ENCODE measurements at places on chromosomes 6 and 20. TPM values are rescaled to one million over a fixed set of nuclear protein-coding genes. Genes with fewer than 3 reads are reported as not detected.

- DNase-seq: peak; percentile 36
Observed at GRCh38 chr6:52745764-52746201, 17.5 kb downstream of the GSTA2 start.

DNA sequence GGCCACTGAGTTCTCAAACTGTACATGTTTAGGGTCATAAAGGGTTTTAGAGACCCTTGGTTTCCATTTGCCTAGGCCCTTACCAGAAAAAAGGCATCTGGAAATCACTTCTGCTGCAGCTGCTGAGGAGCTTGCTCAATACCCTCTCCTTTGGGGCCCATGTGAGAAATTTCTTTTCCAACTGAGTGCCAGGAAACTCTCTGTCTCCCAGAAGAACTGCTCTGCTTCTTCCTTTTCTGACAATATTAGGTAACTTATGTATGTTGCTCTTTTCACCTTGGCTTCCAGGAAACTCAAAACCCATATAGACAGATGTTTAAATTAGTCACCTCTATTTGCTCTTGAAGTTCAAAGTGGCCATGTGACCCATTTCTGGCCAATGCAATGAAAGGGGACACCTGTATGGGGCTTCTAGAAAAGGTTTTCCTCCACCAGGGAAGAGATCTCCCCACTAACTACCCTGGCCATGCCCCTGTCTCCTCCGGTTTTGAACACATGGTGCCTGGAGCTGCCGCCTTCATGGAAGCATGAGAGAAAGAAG lies 121.6 kb downstream of the PREX1 start:
- DNase-seq: no peak

DNA sequence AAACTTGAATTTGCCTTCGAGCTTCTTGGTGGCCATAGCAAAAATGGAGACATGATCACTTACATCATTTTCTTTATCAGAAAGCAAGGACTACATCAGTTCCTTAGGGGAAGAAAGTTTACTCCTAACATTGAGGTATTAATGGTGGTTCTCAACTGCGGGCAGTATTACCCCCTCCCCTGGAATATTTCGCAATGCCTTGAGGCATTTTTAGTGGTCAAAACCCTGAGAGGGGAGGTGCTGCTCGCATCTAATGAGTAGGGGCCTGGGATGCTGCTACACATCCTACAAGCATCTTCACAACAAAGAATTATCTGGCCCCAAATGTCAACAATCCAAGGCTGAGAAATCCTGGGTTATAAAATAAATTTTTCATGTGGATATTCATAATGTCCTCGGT lies 222.2 kb upstream of the TSHZ2 start:
- no peak for DNase-seq

DNA sequence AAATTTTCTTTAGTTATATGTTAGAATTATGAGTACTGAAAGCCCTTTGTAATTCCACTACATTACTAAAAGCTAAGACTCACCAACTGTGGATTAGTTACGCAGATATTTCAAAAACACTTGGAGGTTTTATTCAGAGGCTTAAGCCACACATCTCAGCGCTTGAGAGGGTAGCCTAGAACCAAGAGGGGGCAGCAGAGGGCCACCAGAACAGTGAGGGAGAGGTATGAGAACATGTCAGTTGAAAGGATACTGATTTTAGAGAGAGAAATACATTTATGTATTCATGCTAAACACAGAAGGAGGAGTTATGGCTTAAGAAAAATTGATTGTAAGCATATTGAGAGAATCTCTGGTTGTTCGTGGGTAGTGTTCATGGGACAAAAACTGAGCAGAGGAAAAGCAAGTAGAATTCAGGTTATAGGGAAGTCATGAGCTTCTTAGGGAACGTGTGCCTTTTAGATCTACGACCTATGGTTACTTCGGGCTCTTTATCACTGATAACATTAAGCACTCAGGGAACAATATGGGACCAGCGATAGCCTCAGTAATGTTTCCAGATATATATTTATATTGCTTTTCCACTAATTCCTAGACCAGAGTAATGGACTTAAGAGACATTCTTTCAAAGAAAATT lies 20.4 kb upstream of the SERINC1 start:
- peak; percentile 63 for DNase-seq

C6orf58 gene
- not detected for total RNA-seq

- DNase-seq: no peak
Observed at GRCh38 chr6:128206610-128207426, 306.0 kb upstream of the THEMIS start.

DNA sequence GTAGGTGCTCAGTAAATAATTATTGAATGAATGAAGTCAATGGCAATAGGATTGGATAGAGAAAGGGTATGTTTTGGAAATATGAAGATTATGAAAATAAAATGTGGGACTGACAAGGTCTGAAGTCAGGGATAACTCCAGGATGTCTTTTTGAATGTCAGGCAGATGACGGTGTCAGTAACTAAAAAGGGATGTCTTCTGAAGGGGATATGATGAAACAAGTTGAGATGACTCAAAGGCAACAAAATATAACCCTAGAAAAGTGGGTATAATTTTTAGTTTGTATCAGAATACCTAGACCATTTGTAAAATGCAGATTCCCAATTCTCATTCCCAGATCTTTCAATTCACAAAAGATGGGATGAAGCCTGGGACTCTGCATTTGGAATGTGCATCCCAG lies 257.3 kb upstream of the SGK1 start:
- DNase-seq: no peak

- no peak for DNase-seq
Observed at GRCh38 chr20:47043086-47043485, 148.4 kb downstream of the EYA2 start.

GRCh38 chr6:19298421-19298820 lies 538.7 kb upstream of the ID4 start:
- no peak for DNase-seq

- no peak for DNase-seq
Observed at GRCh38 chr20:35040646-35041045, 52.0 kb downstream of the TRPC4AP start.

- DNase-seq: no peak
Observed at GRCh38 chr6:157561929-157562810, 181.2 kb downstream of the ZDHHC14 start.

STMND1 gene
- not detected for total RNA-seq

DNA sequence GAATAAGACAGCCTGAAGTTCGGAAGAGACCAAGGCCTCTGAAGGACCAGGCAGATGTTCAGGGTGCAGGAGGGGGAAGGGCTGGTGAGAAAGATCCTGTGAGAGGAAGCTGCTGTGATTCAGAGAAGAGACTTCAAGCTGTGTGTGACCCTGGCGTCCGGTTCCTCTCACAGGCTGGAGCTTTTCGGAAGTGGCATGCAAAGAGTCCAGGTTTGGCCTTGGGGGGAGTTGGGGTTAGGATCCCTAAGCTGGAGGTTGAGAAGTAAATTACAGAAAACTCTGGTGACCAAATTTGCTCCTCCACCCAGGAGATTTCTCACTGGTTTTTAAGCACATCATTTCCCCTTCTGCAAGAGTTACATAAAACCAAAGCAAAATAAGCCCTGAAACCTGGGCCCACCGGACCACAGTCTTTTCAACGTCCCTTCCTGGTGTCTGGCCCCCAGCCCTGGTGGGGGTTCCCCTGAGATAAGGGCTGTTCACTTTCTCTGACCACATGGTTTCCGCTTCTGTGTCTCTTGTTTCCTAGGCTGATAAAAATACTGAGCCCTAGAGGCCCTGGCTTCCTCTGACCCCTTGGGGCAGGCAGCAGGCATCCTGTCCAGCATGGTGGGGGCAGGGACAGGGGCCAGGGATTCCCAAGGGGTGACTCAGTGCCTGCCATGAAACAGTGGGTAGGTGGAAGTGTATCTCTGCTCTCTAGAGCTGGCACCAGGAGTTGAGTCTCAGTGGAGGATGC lies 12.0 kb upstream of the LTA start:
- no peak for DNase-seq

C6orf132 gene
- total RNA-seq: 56.2 TPM

DNA sequence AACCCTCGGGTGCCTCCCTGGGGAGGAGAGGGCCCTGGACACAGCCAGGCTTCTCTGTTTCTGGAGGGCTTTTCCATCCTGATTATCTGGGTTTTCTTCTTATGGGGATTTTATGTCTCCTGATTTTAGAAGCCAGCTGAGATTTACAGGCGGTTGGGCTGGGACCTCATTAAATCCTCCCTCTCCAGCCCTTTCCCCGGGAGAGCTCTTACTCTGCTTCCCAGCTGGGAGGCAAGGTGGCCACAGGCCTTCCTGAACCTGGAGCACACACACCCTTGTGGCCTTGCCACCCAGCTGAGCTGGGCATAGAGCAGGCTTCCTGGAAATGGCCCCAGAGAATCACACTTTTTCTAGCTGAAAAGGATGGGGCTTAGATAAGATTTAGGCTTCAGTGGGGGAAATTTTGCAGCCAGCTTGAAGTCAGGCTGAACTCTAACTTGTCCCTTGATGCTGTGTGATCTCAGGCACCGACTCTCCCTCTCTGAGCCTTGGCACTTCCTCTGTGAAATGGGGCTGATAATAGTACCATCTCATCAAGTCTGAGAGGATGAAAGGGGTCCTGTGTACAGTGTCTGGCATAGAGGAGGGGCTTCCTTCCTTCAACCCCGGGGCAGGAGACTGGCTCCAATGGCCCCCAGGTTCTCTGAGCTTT lies 16.6 kb downstream of the VSTM2L start:
- no peak for DNase-seq

GRCh38 chr6:123940551-123940950 lies 136.9 kb downstream of the NKAIN2 start:
- no peak for DNase-seq

DHX16 gene
- total RNA-seq: 40.6 TPM

GRCh38 chr20:36663031-36663430 lies 17.0 kb upstream of the SLA2 start:
- no peak for DNase-seq

SPEF1 gene
- not detected for total RNA-seq

- DNase-seq: peak; percentile 37
Observed at GRCh38 chr20:57869291-57869950, 159.6 kb upstream of the PMEPA1 start.

GRCh38 chr6:29112135-29112534 lies 4.3 kb downstream of the OR2J3 start:
- peak; percentile 13 for DNase-seq

DNA sequence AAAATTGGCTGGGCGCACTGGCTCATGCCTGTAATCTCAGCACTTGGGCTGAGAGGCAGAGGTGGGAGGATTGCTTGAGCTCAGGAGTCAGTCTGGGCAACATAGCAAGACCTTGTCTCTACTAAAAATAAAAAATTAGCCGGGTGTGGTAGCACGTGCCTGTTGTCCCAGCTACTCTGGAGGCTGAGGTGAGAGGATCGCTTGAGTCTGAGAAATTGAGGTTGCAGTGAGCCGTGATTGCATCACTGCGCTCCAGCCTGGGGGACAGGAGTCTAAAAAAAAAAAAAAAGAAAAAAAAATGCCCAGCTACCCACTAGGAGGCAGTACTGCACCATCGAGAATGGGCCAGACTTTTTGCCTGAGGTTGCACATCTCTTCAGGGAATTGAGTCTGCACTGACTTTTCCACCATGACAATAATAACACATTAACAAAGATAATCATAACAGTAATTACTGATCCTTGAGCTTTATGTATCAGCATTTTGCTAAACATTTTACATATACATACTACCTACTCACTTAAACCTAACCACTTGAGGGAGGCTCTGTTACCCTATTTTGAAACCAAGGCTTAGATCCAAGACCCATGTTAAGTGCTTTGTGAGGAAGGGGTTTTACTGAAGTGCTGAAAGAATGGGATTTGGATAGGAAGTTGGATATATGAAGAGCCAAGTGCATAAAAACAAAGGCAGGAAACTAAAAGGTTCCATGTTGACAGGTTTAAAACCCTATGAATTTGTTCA lies 21.0 kb downstream of the SRSF3 start:
- peak; percentile 68 for DNase-seq

PPIL6 gene
- total RNA-seq: not detected

DNA sequence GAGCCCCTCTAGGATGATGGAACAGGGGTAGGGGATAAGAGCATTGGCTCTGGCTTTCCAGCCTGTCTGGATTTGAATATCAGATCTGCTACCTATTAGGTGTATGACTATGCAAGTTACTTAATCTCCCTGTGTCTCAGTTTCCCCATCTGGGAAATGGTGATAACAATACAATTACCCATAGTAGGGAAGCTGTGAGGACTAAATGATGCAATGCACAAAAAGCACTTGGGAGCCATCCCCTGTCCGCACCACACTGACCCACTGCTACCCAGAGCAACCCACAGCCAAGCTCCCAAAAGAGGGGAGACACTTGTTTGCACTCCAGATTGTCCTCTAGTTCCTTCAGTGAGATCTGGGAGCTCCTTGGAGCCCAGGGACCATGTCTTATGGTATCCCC lies 30.1 kb downstream of the C6orf132 start:
- DNase-seq: no peak
